ENCODE measurements at places on chromosomes 7 and 10.

GRCh38 chr7:135714534-135715009 is 13.4 kb downstream of the SLC13A4 start:
- DNase-seq, result no peak

- no peak for DNase-seq
Measured at GRCh38 chr10:80487791-80488538, 33.9 kb downstream of the TSPAN14 start.

DNA sequence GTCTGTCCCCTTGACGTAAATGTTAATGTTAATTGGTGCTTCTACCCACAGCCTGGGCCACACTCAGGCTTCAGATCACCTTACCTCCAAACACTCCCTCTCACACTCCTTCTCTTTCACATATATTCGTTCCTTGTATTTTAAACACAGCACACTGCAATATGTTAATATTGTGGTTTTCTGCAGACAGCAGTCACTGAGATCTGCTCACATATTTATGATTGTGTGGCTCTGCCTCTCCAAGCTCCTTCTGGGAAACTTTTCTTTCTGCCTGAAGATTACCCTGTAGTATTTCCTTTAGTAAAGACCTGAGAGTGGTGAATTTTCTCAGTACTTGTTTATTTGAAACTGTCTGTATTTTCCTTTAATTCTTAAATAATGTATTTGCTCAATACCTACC is 104.7 kb downstream of the VWC2 start:
- no peak for DNase-seq

GRCh38 chr10:107971411-107971810 is 806.9 kb upstream of the SORCS1 start:
- no peak for DNase-seq

- no peak for DNase-seq
Measured at GRCh38 chr7:73555411-73555982, 2.0 kb downstream of the BCL7B start.

GRCh38 chr10:10292501-10292900 is 725.2 kb upstream of the CELF2 start:
- no peak for DNase-seq

DNA sequence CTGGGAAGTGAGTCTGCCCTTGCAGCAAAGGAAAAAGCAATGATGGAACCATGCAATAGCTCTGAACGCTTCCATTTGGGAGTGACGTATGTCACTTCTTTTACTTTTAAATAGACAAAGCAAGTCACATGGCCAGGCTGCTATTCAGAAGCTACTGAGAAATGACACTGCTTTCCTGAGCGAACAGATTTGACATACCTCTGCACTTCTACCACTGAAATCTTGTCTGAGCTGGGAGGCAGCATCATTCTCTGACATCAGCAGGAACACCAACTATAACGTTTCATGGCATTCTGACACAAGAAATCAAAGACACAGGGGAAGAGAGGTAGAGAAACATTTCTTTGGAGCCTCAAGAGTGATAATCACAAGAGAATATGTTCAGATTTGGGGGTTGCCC is 271.1 kb downstream of the SNX13 start:
- no peak for DNase-seq
